ENCODE measurements at places on chromosomes 7 and 10.
A peak's percentile ranks its signal among the peaks of the same experiment; 100 is the strongest.

- no peak for DNase-seq
These were observed 33.1 kb downstream of the PDSS1 start for GRCh38 chr10:26730552-26730951.

GRCh38 chr7:149838992-149839408, 825 bp downstream of the ZNF862 start:
- no peak for DNase-seq

- no peak for DNase-seq
These were observed 68.1 kb downstream of the CNOT4 start for GRCh38 chr7:135441791-135442190.

DNA sequence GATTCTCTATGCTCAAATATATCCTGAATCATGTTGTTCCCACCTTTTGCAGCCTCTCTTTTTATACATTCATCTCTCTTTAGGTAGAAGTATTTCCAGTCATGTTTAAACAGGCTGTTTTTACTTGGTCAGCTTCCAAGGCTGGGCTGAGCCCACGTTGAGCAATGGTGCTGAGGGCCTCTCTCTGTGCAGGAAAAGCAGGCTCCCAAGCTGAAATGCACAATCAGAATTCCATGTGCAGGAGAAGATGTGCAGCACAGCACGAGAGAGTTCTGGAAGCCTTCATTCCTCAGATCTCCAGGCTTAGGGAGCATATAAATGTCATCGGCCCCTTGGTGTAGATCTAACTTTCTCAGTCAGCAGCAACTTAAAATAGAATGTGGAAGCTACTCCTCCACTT, 588.5 kb downstream of the TNS3 start:
- no peak for DNase-seq

GRCh38 chr10:115092258-115092554, 959 bp upstream of the ATRNL1 start:
- DNase-seq = no peak

DNA sequence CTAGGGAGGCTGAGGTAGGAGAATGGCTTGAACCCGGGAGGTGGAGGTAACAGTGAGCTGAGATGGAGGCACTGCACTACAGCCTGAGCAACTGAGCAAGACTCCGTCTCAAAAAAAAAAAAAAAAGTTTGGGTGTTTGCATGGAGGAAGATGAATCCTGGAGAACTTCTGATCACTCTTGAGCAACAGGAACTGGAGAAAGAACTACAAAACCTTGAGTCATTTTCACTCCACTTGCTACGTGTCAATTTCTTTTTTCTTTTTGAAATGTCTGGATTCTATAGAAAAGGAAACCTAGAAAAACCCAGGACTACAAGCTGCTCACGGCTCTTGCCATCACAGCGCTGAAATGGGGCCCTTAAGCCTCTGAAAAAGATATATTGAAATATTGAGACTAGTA, 189.6 kb upstream of the NRP1 start:
- no peak for DNase-seq

GRCh38 chr10:133166828-133167692, 7.0 kb downstream of the KNDC1 start:
- peak; percentile 87 for DNase-seq

DNA sequence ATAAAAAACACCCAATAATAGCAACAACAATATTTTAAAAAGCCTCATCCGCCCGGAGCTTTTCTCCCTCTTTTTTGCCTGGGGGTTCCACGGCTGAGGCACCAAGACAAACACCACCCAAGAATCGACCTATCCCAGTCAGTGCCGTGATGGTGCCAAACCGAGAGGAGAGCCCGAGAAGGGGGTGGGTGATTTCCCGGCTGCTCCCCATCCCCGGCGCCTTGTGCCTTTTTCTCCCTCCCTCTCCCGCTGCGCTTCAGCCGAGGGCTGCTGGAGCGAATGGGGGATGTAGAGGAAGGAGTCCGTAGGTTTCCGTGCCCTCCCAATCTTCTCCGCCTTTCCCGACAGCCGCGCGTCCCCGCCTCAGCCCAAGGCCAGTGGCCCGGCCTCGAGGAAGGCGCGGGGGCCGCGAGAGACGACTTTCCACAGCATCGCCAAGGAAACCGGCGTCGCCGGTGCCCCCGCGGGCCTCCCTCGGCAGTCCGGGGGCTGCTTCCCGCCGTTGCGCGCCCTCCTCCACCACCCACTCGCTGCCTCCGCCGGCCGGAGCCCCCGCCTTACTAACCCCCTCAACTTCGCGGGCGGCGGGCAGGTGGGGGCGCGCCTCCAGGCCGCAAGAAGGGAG, 1.3 kb downstream of the EGR2 start:
- no peak for DNase-seq

GRCh38 chr10:69439350-69439739, 11.9 kb upstream of the TSPAN15 start:
- peak; percentile 66 for DNase-seq

DNA sequence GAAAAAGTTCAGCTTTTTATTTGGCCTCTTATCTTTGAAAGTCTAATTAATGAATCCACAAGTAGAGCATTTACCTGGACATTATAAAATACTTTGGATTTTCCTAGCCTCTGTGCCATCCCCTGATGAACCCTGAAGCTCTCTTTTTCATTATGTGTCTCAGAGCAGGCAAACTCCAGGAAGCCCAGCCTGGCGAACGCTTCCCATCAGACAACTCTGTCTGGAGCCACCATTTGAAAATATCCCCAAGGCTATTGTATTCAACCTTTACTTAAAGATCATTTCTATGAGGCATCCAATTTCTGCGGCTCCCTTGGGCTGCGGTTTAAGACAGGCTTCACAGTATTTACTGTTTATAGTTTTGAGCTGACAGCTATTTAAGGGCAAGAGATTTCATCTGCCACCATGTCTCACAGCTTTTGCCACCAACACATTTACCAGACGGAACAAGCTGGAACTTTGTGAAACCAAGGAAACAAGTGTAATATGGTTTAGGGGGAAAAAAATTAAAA, 257.2 kb upstream of the GLI3 start:
- DNase-seq = no peak

GRCh38 chr10:5600908-5601307, 65.5 kb downstream of the ASB13 start:
- DNase-seq = no peak

- DNase-seq = no peak
These were observed 48.2 kb downstream of the GSDME start for GRCh38 chr7:24709051-24709450.

DNA sequence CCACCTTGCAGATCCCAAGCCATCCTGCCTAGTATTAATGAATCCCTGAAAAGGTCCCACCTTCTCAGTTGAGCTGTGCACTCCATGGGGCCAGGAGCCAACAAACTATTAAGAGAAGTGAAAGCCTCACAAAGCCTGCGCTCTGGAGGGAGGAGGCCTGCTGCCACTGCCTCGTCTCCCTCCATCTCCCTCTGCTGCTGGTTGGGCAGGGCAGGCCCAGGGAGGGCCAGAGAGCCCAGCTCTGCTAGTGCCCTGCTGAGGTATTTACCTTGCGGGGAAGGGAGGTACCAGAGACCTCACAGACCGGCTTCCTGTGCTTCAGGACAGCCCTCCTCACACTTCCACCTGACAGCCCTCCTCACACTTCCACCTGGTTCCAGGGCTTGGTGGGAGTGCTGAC, 171.5 kb downstream of the SH3PXD2A start:
- no peak for DNase-seq

DNA sequence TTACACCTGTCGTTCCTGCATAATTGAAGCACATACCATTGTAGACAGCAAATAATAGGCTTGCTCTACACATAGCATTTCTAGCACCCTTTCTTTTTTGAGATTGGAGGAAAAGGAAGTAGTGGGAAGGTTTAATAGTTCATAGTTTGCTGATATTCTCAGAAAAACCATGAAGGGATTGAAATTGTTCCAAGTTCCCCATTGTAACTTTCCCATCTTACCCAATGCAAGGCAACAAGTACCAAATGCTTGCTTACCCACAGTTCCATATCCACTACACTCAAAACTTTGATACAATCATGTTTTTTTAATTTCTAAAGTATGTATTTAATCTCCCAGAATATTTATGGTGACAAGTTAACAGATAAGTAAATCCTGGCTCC, 13.8 kb downstream of the CYP3A5 start:
- no peak for DNase-seq

GRCh38 chr7:6279937-6280336, 7.5 kb upstream of the CYTH3 start:
- no peak for DNase-seq

- DNase-seq = no peak
These were observed 51.6 kb upstream of the AQP1 start for GRCh38 chr7:30859940-30860496.

DNA sequence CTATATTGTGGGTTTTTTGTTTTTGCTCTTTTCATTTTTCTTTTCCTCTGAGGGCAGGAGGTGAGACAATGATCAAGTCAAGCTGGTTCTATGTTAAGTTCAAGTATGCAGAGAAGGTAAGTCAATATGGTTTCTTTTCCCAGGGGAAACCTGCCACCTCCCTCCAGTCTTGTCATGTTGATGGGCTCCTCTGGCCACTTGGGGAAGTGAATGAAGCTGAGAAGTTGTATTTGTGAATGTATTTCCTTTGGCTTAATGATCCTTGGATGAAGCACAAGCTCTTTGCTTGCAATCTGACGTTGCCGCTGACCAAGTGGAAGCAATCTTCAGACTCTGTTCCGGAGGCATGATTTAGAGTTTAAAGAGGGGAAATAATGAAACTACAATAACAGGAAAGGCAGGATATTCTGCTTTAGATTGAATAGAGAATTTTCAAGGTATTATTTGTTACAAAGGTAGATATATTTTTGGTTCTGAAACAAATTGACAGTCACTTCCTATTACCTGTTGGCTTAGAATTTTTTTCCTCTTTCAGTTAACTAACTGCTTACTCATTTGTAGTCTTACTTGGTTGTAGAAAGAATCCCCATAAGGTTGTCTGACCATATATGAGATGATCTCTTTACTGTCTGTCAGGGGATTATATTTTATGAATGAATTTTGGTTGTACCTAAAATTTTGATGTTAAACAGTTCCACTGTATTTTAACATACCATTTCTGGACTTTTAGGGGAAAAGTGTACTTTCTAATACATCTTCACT, 369.6 kb downstream of the AUTS2 start:
- no peak for DNase-seq

- DNase-seq = peak; percentile 95
These were observed at the start of gene HERC4 for GRCh38 chr10:68074775-68075549. TSS of gene HERC4 (minus strand) at chr10:68075283. CDS start at chr10:68073108, 2,175 bp downstream.

DNA sequence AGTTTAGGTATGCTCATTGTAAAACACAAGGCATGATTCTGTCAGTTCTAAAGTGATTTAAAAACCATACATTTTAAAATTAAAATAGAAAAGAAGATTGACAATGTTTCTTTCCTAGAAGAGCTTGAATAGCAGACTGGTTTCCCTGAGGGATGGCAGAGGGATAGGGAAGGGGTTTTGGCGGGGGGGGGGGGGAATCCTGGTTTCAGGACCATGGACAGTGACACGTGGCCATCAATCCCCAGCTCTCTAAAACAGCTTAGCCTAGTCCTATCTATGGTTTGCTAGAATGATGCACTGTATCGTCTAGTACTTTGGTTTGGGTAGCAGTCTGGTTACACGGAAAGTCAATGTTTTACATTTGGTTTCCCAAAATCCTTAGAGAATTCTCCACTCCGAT, 88.7 kb downstream of the PHYHIPL start:
- DNase-seq = no peak

DNA sequence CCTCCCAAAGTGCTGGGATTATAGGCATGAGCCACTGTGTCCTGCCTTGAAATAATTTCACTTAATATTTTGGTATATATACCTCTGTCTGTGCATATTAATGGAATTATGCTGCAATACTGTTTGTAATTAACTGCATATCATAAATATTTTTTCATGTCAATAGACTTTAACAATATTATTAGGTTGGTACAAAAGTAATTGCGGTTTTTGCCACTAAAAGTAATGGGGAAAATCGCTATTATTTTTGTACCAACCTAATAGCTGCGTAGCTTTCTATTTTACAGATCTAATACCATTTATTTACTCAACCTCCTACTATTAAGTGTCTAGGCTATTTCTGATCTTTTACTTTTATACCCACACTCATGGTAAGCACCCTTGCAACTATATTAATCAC, 3.9 kb upstream of the PDE6C start:
- no peak for DNase-seq

GRCh38 chr10:50431791-50432190, 180.5 kb upstream of the ASAH2 start:
- DNase-seq = no peak

DNA sequence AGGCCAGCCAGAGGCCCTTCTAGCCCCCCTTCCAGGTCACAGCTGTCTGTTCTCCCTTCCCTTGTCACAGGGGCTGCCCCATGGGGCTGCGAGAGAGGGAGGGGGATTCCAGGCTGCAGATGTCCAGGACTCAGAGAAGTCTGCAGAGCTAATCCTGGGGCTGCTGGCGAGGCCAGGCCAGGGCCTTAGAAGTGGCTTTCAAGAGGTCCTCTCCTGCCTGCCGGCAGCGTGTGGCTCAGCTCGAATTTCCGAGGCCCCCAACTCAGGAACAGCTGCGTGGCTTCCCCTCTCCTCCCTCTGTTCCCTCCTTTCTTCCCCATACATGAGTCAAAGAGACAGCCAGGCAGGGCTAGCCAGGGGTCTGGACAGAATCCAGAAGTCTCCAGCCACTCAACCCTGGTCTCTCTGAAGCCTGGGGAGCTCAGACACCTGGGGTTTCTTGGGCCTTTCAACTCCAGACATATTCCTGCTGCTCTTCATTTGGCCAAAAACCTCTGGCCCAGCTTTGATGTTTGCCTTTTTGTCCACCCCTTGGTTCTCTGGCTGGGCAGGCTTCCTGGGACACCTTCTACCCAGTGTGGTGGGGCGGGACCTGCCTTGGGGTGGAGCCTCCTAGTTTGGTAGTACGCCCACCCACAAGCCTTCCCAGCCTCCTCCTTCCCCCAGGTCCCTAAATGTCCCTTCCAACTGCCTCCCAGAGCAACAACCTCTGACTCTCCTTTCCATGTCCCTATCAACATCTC, 21.8 kb upstream of the EIF5AL1 start:
- no peak for DNase-seq

GRCh38 chr7:45102785-45103712, 8.4 kb downstream of the TBRG4 start:
- no peak for DNase-seq

- no peak for DNase-seq
These were observed 88.8 kb downstream of the GSAP start for GRCh38 chr7:77327067-77327931.

- DNase-seq = no peak
These were observed 32.5 kb upstream of the EIF4H start for GRCh38 chr7:74141705-74142104.

DNA sequence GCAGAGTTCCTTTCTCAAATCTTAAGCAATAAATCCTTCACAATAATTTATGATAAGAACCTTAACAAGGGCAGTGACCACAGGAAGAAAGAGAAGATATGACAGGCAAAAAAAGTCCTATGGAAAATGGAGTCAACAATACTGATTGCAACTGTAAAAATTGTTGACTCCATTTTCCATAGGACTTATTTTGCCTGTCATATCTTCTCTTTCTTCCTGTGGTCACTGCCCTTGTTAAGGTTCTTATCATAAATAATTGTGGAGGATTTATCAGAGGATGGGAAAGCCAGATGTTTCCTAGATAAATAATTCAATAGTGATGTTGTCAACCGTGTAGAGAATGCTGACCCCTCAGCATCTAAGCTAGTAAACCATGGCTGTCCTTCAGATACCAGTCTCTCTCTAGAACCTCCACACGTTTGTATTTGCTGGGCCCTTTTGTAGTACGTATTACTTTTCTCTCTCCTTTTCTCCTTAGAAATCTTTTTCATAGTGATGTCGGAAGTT, 172.6 kb upstream of the BET1 start:
- DNase-seq = no peak

GRCh38 chr10:22651276-22651980, 63.0 kb downstream of the PIP4K2A start:
- DNase-seq = no peak
